Stimulated activated CD8-positive, alpha-beta memory T cell treated with anti-CD3 and anti-CD28 coated beads, Interleukin-7, amount 100 ng/mL, for 48 hours (primary cell): ENCODE measurements at places on chromosomes 11 and 22.

DNA sequence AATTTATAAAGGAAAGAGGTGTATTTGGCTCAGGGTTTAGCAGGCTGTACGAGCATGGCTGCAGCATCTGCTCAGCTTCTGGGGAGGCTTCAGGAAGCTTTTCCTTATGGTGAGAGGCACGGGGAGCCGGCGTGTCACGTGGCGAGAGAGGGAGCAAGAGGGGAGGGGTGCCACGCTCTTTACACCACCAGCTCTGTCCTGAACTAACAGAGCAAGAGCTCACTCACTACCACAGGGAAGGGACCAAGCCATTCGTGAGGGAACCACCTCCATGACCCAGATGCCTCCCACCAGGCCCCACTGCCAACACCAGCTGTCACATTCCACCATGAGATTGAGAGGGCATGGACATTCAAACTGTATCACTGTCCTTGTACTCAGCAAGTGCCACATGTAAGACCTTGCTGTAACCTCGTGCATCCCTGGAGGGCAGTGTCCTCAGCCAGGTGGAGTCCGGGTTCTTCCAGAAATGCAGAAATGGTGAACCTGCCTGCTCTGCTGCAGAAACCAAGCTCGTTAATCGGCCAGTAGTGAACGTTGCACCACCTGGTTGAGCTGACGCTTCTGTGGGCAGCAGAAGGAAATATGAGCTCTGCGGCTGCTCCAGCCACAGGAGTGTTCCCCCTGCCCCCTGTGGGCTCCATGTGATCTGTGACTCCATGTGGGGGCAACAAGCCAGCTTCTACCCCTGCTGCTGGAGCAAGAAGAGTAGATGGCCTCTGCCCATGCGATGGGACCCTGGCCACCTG is 368.6 kb downstream of the TBC1D22A start:
- DNase-seq: no peak

GRCh38 chr11:298406-299065 is 790 bp downstream of the IFITM5 start:
- no peak for DNase-seq

GRCh38 chr11:18936002-18936673 is 3.1 kb downstream of the MRGPRX1 start:
- no peak for DNase-seq

DNA sequence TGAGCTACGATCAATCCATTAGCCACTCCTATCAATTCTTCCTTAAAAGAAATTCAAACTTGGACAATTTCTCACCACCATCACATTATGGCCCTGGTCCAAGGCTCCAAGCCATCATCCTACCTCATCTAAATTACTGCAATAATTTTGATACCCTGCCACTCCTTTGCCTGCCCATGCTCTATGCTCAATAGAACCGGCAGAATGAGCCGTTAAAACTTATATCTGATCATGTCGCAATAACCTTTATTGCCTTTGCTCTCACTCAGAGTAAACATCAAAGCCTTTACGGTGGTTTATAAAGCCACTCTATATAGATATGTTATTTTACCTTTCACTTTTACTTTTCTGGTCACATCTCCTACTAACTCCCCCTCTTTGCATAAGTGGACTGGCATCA is 2392.1 kb upstream of the RAG2 start:
- no peak for DNase-seq

DNA sequence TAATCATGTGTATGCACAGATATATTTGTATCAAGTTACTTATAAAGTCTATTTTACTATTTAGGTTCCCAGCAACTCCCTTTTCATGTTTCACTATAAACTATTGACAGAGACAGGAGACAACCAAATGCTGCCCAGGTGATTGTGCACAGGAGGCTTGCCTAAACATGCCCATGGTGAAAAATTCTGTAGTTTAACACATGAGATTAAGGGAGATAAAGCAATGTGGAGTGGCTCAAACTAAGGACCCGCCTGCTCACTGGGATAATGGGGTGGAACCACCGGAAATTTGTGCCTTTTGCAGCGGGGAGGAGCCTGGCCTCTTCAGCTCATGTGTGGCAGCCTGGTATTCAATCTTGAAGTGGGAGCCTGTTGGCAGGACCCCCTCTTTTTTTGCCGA is 459.5 kb upstream of the CNTN5 start:
- DNase-seq: no peak
